DMS79 (cell line): ENCODE measurements at places on chromosomes 6 and 20.

GRCh38 chr20:38315290-38315966 is 11.5 kb downstream of the BPI start:
- no peak for DNase-seq

GRCh38 chr6:168609914-168610490 is 169.0 kb downstream of the SMOC2 start:
- DNase-seq, result no peak

GRCh38 chr6:44049163-44049988 is 77.9 kb downstream of the MRPL14 start:
- no peak for DNase-seq

- no peak for DNase-seq
Measured at GRCh38 chr20:59525500-59526241, 78.7 kb upstream of the PHACTR3 start.

DNA sequence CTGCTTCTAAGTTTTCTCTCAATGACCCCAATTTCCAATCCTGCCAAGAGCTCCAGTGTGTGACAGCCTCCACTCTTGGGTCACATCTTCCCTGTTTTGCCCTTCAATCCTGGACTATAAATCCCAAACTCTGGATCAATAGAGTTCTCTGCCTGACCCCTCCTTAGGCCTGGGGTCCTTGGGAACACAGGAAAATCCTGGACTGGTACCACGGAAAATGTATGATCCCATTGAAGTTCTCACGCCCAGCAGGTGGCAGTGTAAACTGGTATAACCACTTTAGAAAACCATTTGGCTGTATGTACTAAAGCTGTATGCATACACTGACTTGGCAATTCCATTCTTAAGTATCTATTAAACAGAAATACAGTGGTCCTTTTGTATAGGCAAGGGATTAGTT is 98.0 kb downstream of the SNAP25 start:
- no peak for DNase-seq

DNA sequence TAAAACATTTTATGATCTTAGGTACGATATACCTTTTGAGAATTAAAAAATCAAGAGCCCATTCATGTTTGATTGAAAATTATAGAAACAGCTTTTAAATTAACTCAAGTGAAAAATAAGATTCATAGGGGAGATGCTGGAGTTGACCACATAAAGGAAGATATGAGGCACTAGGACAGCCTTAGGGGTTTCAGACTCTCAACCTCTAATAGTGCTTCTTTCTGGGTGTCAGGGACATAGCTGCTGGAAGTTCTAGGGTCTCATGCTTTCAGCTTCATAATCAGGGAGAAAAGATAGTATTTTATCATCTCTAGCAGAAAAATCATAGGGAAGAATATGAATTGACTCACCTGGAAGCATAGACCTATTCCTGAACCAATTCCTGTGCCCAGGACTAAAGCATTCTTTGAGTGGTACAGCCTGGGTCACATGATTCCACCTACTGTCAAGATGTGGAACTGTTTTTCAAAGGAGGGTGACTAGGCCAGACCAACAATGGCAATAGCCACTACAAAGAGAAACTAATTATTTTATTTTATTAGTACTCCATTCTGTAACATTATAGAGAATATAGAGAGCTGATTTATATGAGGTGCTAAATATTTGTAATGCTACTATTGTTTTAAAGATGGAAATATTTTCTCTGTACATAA is 27.8 kb upstream of the CENPW start:
- DNase-seq, result no peak

GRCh38 chr6:75934643-75935472 is 137.6 kb downstream of the IMPG1 start:
- peak; percentile 65 for DNase-seq

GRCh38 chr6:19722999-19723398 is 114.2 kb upstream of the ID4 start:
- no peak for DNase-seq

DNA sequence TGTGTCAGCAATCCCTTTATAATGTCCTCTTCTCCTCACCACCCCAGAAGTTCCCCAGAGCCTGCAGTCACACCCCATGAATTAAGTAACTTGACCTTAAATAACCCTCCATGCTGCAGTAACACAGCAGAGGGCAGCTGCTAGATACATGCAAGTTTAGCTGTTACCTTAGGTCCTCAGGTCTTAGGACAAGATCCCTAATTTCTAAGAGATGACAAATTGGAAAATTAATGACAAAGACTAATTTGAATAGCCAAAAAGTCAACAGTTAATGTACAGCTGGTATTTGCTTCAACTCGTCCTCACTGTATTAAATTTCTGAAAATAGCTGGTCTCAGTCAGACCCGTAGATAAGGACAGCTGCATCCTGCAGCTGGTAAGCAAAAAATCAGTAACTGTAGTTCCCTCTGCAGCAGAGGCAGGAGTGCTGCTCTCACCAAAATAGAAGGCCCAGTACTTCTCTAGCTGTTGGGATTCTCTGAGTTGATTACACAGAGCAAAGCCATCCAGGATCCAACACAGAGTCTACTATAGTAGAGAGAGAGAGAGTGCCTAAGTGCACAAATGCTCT is 62.4 kb downstream of the TNFRSF21 start:
- DNase-seq, result peak; percentile 9

DNA sequence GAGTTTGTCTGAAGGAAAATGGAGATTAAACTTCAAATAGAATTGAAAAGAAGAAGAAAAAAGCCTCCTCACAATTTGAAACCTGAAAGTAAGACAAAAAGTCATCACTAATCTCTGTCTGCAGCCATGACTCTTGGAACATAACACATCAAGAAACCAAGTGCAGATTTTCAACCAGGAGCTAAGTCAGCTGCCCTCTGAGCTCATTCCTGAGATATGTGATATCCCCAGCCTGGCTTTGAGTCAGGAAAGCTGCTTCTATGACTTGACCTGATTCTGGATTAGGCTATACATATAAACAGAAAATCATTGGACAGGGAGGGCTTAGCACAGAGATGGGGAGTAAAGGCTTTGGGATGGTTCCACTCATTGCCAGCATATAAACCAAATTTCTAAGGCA is 891.4 kb downstream of the TFAP2A start:
- no peak for DNase-seq

DNA sequence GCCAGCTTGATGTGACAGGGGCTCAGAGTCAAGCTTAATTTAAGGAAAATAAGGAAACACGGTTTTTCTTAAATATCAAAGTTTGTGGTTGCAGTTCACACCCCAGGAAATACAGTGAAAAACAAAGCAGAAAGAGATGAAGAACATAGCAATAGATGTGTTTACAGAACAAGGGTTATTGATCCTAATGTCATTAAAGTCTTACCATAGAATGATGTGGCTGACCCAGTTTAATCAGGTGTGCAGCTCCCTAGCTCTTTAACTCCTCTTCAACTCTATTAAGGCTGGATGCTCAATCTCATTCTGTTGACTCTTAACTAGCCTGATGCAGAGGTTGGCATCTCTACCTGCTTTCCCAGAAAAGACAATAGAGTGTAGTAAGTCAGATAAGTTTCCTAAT is 7.5 kb upstream of the GTF3C6 start:
- peak; percentile 33 for DNase-seq

DNA sequence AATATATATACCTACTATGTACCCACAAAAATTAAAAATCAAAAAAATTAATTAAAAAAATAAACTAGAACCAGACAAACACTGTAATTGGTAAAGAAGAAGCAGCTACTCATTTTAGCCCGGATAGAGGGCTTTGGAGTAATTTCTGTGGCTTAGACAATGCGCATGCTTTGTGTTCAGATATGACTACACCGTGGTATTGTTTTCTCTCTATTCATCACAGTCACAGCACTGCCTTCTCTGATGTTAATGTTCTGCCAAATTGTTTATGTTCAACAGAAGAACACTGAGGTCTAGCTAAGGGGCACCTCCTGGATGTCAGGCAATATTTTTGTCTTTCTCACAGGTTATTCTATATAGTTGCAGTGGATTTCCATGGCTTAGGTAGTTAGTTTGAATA is 77.5 kb upstream of the GJE1 start:
- no peak for DNase-seq

- no peak for DNase-seq
Measured at GRCh38 chr20:4809707-4810106, 88.0 kb downstream of the PRND start.

GRCh38 chr6:170112583-170112860 is 178.4 kb downstream of the DLL1 start:
- no peak for DNase-seq

DNA sequence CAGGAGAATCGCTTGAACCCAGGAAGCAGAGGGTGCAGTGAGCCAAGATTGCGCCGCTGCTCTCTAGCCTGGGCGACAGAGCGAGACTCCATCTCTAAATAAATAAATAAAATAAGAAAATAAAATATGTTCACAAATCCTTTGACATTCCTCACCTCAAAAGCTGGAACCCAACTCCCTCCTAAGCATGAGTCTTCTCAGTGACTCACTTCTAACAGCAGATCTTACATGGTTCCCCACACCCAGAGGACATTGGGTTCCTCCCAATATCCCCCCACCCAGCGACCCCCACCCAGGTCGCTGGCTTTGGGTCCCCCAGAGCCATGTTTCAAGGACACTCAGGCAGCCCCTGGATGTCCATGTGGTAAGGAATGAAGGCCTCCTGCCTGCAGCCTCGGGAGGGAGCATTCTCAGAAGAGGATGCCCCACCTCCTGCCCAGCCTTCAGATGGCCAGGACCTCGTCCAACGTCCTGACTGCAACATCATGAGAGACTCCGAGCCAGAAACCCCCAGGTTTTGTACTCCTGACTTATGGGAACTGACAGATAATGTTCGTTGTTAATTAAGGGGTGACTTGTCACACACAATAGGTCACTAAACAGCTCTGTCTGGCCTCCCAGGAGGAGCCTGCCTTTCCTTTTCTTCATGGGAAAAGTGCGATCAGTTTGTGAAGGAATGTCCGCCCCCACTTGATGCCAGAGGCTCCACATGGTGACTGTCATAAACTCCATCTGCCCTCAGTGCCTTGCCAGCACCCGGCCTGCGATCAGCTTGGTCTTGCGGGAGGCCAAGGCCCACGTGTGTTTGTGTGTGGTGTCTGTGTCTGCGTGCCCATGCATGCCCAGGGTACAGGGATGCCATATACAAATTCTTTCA is 10.1 kb upstream of the GMEB2 start:
- DNase-seq, result no peak

- DNase-seq, result no peak
Measured at GRCh38 chr20:35133735-35134134, 13.4 kb downstream of the EDEM2 start.

GRCh38 chr20:36653456-36653855 is 7.5 kb upstream of the SLA2 start:
- no peak for DNase-seq

- DNase-seq, result no peak
Measured at GRCh38 chr6:144443157-144443556, 158.0 kb downstream of the UTRN start.

DNA sequence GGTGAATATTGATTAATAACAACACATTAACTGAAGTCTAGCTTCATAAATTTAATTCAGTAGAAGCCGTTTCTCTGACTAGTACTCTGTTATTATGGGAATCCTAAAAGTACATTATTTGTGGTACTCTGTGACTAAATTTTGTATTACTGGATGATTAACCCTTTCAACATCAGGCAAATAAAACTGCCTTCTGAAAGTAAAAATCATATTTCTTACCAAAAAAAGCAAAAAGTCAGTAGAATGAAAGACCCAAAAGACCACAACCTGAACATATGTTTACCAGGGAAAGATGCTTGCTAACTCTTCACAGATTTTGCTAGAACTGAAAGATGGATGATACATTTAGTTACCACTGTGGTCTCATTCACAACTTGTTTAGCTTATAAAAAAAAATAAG is 73.2 kb downstream of the AHI1 start:
- no peak for DNase-seq

- DNase-seq, result no peak
Measured at GRCh38 chr6:130598021-130598989, 228.9 kb upstream of the SMLR1 start.

- DNase-seq, result peak; percentile 23
Measured at GRCh38 chr6:166692723-166693302, 65.8 kb upstream of the RPS6KA2 start.

GRCh38 chr6:11755725-11756124 is 22.9 kb downstream of the ADTRP start:
- no peak for DNase-seq

DNA sequence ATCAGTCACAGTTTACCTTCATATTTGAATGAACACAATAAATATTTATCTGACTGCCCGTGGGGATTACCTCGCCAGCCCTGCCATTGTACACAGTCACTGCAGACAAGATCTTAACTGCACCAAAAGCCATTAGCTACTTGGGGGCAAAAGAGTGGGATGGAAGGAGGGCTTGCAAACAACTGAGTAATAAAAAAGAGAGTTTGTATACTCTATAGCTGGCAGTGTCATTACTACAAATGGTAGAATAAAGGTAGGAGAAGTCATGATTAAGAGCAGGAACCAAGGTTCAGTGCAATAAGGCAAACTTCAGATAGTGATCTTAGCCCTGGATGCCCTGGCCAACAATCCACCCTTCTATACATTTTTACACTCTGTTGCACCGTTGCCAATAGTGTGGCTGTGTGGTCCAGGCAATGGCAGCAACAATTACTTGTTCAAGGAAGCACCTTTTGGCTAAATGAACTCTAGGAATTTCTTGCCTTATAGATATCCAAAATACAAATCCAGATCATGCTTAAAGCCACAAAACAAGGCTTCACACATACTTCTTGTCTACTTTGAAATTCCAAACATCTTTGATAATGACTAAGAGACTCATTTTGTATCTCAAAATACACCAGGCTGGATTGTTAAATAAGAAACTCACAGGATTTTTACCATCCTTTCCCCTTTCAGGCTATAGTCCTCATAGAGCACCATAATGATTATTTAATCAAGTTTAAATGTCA is 955.4 kb upstream of the ADGRB3 start:
- no peak for DNase-seq

DNA sequence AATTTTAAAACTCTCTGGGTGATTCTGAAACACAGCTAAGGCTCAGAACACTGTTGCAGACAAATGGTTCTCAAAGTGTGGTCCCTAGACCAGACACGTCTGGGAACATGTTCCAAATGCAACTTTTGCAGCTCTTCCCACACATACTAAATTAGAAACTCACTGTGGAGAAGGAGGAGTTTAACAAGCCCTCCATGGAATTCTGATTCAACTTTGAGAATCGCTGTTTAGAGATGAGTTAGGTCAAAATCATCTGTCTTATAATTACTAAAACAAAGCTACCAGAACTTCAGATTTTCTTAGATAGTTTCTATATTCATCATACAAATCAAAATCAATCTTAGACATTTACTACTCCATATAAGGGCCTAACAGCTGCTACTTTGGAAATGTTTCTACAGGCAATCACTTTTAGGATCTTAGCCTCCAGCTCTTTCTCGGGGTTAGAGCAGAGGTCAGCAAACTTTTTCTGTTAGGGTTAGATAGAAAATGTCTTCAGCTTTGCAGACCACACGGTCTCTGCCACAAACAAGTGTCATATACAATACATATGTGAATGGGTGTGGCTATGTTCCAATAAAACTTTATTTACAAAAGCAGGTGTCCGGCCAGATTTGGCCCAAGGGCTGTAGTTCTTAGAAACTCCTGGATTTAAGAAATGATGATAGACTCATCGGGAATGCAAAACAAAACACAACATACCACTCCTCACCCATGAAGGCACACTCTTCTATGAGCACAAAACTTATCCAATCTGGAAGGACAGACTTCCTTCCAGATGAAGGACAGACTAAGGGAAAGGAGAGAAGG is 50.0 kb upstream of the ARHGAP18 start:
- DNase-seq, result no peak

GRCh38 chr6:22917344-22917743 is 348.0 kb downstream of the HDGFL1 start:
- no peak for DNase-seq

- DNase-seq, result no peak
Measured at GRCh38 chr6:158791274-158791855, 27.8 kb downstream of the EZR start.

- DNase-seq, result no peak
Measured at GRCh38 chr6:11237956-11238355, 5.5 kb upstream of the NEDD9 start.
